ENCODE measurements at places on chromosomes 1 and 21.

- DNase-seq = no peak
Observed at GRCh38 chr1:3740042-3740441, 12.2 kb upstream of the CCDC27 start.

DNA sequence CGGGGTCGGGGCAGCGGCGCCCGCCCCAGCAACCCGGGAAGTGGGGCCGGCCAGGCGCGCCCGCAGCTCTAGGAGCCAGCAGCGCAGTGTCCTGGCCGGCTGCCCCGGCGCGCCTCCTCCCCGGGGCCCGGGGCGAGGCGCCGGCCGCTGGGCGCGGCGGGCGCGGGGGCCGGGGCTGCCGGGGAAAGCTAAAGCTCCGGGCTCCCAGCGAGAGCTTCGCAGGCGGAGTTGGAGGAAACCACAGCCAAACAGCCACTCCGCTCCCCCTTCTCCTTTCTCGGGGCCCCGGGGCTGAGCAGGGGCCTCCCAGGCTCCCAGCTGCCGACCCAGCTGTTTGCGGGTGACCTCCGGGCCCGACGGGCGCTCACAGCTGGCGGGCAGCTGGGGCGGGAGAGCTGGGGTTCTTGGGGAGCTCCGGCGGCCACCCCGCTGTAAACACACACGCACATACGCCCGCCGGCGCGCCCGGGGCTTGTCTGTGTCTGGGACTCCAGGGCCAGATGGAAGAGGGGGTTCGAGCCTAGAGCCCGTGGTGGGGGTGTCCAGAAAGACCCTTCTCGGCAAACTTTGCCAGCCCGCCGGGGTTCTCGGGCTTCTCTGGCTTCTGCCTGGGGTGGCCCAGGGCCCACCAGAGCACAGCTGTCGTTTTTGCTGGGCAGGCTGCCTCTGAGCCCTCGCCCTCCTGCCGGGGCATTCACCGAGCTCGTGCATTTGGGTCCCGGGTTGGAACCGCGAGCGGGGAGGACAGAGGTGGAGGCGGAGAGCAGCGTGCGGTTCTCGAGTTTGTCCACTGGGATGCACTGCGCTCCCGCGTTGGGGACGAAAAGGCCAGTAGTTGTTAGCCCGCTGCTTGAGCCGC is 1.5 kb downstream of the AJAP1 start:
- DNase-seq = peak; percentile 74

DNA sequence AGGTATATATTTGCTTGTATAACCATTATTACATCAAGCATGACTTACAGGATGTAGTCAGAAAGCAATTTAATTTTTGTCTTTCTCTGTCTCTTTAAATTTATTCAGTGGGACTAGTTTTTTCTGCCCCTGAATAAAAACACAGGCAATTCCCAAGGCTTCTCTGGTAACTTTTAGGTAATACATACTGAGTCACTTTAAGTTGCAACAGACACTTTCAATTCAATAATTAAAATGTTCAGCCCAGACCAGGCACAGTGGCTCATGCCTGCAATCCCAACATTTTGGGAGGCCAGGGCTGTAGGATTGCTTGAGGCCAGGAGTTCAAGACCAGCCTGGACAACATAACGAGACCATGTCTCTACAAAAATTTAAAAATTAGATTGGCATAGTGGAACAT is 12.3 kb downstream of the SLC44A3 start:
- DNase-seq = no peak

DNA sequence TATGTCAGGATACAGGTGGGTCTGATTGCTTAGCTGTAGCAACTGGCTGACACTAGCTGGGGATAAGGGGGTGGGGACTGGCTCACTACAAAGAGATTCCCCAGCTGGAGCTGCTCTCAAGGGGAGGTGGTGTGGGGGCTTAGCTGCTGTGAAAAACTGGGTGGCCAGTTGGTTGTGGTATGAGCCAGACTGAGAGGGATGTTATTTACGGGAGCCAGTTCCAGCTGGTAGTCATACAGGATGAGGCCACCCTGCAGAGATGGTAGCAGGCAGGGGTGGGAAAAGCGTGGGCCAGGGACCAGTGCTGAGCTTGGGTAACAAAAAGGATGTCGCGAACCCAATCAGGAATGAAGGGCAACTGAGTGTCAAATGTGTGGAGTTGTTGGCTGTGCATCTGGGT is 204.0 kb upstream of the C21orf91 start:
- DNase-seq = no peak

DNA sequence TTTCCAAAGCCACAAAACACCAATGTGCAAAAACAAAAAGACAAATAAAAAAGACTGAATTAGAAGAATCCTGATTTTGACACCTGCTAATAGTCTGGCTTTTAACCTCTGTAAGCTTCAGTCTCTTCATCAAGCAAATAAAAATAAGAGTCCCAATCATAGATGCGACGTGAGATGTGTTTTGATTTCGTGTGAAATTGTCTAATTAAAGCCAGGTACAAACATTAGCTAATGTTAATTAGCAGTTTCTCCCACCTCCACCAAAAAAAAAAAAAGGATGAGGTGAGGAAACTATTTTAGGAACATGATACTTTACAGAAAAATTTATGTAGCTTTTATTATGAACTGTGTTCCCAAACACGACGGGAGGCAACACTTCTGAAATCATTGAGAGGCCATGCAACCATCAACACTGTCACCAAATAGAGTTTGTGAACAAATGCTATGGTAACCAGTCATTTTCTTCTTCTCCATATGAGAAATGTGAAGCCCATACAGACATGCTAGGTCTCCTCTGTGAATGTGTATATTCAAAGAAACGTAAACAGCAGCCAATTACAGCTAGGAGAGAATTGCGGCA is 6.7 kb upstream of the EVI5 start:
- no peak for DNase-seq

Measured in amygdala (tissue), 56 donors.